Breast epithelium (tissue), 4 donors: ENCODE measurements at places on chromosomes 1 and 21. TPM values are rescaled to one million over a fixed set of nuclear protein-coding genes. Genes with fewer than 3 reads are reported as not detected.

FCRL3 gene
- total RNA-seq = 0.15 TPM

DDAH1 gene
- 23.9 TPM for total RNA-seq

CD34 gene
- 22.2 TPM for total RNA-seq

KRTAP12-2 gene
- total RNA-seq = not detected

TM2D1 gene
- 85.9 TPM for total RNA-seq

IVL gene
- total RNA-seq = not detected

SAMD13 gene
- 2.6 TPM for total RNA-seq
